Activated T-cell treated with anti-CD3 and anti-CD28 coated beads, Interleukin-2, amount 50 U/mL, for 48 hours (primary cell): ENCODE measurements at places on chromosomes 7 and 10.

GRCh38 chr7:24778543-24779282, 21.4 kb upstream of the GSDME start:
- DNase-seq: no peak

DNA sequence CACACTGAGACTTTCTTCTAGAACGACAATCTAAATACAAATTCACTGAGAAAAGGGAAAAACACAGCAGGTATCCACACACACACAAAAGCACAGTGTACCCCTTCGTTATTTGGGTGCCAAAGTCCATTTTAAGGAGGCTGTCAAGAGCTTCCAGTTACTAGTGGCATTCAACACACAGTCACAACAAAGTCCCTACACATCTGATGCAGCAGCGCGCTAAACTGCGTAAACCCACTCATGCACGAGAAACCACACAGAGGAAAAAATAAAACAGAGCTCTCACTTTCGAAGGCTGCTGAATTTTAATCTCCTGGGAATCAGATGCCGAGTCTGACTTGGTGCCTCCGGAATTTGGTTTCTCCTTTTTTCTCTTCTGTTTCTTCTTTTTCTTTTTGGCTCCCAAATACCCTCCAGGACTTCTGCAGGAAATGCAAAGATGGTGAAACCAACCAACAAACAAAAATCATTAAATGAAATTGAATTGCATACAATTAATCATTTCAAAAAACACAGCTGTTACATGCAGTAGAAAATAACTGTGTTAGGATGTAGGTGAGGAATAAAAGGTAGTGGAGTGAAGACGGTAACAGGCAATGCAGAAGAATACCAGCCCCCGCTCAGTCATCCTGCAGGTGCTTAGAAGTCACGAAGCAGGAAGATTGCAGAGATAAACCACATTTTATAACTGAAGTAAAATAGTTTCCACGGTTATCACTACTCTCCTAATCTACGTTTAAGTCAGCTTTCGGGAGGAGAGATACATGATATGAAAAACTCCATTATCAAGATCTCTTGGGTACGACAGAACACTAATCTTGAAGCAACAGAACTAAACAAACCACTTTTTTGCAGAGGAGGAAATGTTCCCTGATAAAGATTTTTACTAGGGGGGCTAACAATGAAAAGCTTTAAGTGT, 27.1 kb downstream of the NMT2 start:
- DNase-seq: peak; percentile 44

- DNase-seq: no peak
Observed at GRCh38 chr7:44664780-44665461, 58.5 kb downstream of the OGDH start.

GRCh38 chr10:43585046-43585445, 10.6 kb upstream of the ZNF239 start:
- DNase-seq: no peak

DNA sequence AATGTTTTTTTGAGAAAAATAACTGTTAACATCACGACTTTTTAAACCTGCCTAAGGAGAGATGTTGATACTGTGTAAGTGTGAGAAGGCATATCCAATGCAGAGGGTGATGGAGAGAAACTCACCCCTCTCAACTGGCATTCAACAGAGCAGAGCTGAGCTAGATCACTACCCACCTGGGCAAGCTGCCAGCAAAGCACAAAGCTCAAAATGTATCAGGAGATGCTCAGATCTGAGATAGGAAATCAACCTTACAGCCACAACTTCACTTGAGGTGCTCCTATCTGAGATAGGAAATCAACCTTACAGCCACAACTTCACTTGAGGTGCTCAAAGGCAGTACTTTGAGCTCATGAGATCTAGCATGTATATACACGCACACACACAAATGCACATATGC, 151.5 kb upstream of the PDE1C start:
- DNase-seq: no peak

GRCh38 chr7:110593355-110593754, 497.6 kb upstream of the LRRN3 start:
- no peak for DNase-seq

DNA sequence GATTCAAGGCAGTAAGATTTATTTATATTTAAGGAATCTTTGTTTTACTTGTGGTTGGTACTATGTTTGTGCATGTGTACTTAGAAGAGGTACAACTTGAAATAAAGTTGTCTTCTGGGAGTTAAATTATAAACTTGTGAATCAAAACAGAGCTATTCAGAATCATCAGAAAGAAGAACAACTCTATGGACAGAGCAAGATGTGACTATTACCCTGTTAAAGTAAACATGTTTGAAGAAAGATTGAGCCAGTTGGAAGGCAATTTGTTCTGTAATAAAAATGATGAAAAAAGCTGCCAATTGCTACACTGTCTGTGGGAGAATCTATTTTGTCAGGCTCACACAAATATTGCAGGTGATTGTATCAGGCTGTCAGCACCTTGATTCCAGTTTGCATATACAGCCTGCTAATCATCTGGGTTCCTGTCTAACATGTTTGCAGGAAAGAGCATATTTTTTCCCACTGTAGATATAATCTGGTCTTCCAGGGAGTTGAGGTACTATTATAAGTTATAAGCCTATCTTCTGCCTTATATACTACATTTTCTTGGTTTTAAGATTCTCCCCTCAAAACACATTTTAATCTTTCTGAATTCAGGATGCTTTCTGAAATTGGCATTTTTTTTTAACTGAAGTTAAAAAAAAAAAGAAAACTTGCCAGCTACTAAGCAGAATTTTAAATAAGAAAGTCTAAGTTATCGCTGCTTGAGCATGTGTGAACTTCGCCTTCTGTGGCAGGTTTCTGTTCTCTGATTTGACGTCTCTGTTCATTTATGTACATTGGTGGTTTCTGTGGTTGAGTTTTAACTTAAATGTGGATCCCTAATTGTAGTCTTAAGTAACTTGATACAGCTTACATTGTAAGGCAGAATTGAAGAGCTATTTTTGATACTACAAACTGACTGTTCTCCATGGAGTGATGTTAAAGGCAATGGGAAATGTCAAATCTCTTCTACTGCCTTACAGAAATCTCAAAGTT, 46.0 kb downstream of the ZNRF2 start:
- DNase-seq: no peak

DNA sequence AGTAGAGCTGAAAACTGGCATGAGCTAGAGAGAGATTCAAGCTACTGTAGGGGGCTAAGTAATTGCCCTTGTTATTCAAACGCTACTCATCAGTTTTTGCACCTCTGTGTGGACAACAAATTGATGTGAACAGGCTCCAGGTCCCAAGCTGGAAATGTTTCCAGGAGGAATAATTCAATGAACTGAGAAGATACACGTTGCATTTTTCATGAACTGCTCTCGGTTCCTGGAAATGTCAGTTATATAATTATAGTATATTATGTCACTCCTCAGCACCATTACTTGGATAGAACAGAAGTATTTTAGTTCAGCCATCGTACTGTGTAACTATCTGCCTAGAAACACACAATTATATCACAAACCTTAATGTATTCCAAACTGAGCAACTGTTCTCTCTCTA, 65.9 kb upstream of the A1CF start:
- no peak for DNase-seq

DNA sequence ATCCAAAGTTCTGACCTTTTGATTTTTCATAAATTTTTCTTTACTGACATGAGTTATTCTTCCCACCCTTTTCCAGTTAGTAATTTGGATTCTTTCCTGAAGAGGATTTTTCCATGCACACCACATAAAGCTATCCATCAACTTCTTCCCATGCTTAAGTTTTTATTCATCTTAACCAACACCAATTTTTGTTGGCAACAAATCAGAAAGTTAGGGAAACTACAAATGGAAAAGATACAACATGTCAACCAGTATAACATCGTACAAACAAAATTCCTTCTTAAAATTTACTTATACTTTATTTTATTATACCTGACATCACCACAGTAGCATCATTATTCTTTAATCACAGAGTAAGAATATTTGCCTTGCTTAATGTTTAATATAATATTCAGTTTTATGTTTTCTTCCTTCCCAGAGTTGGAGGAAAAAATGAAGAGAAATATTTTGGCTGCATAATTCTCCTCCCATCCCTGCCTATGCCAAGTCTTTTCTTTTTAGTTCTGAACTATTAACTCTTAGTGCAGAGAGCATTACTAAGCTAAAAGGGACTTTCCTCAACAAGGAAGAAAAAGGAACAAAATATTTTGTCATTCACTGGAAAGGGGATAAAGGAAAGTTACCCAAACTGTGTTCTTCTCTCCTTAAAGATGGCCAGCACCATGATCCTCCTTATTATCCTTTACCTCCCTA, 67.5 kb upstream of the MEOX2 start:
- no peak for DNase-seq

- no peak for DNase-seq
Observed at GRCh38 chr10:10722422-10722821, 295.2 kb upstream of the CELF2 start.

- DNase-seq: no peak
Observed at GRCh38 chr10:1034758-1035157, 9.1 kb upstream of the IDI2 start.

DNA sequence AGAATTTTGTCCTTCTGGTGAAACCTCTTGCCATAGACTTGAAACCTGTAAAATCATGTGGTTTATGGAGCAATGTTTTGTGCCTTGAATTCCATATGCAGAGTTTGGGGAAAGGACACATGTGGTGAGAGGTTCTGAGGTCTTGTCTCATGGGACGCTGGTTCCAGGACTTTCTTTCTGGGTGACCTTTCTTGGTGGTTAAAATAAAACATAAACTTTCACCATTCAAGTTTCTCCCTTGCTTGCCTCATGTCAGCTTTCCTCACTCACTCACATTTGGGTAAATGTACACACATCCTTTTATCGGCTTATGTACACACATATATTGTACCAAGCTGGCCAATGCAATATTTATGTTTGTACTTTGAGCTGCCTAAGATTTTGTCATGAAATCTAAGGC, 144.9 kb upstream of the CELF2 start:
- DNase-seq: no peak

DNA sequence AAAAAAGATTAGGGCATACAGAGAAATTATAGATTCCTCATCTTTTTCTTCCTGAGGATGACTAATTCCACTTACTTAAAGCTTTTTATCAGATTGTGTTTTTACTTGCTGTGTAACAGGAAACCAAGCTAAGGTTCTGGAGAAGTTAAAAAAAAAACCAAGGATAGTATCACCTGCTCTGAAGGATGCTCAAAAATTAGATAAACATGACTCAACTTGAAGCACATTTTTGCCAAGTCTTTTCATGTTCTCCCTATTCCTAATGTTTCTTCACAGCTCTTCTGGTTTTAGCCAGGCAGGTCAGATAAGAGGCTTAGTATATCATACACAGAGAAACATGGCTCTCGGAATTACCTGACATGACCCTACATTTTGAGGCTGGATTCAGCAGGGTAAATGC, 90.3 kb downstream of the CPEB3 start:
- DNase-seq: no peak

GRCh38 chr10:52110576-52110975, 203.5 kb upstream of the DKK1 start:
- no peak for DNase-seq

DNA sequence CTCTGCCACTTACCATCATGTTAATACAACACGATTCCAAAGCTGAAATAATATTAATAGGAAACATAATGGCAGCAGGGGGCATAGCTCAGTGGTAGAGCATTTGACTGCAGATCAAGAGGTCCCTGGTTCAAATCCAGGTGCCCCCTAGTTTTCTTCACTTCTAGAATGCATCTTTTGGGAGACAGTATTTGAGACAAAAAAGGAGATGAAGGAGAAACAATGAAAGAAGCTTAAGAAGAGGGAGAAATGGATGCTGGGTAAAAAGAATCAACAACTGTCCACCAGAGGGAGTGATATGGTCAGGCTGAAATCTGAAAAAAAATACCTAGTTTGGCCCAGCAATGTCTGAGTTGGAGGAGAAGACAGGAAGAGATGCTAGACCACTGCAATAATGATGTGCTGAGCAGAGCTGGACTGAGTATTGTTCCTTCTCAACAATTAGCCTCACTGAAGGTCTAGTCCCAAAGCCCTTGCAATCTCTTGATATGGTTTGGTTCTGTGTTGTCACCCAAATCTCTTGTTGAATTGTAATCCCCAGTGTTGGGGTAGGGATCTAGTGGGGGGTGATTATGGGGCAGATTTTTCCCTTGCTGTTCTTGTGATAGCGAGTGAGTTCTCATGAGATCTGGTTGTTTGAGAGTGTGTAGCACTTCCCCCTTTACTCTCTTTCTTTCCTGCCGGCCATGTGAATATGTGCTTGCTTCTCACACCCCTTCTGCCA, 48.3 kb downstream of the ZNF783 start:
- no peak for DNase-seq

GRCh38 chr10:83921984-83922860, 217.1 kb upstream of the GHITM start:
- no peak for DNase-seq

DNA sequence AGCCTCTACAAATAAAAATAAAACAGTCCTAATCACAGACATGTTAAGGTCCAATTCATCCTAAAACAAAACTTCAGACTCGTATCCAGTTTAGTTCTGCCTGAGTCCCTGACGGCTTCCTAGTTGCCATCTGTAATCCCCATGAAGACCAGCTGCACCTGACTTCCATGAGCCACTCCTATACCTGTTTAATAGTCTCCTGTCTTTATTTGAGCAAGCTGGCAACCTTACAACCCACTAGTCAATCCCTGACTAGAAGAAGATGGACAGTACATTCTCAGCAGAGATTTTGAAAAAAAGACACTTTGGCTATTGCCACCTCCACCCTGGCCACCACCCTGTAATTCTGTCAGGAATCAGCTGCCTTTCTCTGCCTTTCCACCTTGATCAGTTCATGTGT, 197.7 kb downstream of the HIBADH start:
- no peak for DNase-seq

DNA sequence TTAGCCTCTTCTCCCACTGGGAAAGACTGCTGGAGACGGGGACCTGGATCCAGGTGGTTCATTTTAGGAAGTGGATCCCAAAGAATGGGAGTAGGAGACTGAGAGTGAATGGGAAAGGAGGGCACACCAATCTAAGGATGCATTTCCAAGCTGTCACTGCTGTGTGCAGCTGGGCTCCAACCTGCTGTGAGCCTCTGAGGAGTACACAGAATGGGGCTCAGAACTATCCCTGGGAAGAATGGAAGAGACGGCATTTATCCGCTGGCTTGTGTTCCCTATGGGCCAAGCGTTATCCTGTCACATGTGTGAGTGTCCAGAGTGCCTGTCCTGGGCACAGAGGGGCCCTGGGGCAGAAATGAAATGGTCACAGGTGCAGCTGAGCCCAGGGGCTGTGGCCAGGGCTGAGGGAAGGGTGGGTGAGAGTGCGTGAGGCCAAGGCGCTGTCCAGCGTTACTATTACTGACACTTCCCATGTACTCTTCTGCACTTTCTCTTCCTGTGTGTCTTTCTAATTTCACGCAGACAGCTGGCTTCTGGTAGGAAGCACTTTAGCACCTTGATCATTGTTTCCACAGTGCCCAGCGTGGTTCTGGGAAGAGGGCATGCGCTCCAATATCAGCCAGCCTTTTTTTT, 35.4 kb upstream of the PODXL start:
- no peak for DNase-seq

DNA sequence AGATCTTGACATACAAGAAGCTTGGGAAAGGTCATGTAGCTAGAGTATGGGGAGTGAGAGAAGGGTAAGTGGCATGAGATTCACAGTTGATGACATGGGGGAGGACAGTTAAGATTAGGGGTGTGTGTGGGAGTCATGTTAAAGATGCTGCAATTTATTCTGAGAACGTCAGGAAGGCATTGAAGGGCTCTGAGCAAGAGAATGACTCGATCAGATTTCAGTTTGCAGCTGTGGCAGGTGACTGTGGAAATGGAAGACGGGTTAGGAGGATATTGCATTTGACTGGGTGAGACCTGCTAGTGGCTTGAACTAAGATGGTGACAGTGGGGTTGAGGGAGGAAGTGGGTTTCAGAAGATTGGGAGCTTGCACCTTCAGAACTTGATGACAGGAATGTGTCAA, 5.6 kb downstream of the CDC123 start:
- no peak for DNase-seq

GRCh38 chr10:132149271-132149670, 37.5 kb upstream of the DPYSL4 start:
- no peak for DNase-seq
